Activated CD8-positive, alpha-beta memory T cell treated with anti-CD3 and anti-CD28 coated beads for 1 hour (primary cell): ENCODE measurements at places on chromosomes 11 and 22.

- DNase-seq, result no peak
These were observed 2.0 kb downstream of the ACO2 start for GRCh38 chr22:41470886-41471285.

DNA sequence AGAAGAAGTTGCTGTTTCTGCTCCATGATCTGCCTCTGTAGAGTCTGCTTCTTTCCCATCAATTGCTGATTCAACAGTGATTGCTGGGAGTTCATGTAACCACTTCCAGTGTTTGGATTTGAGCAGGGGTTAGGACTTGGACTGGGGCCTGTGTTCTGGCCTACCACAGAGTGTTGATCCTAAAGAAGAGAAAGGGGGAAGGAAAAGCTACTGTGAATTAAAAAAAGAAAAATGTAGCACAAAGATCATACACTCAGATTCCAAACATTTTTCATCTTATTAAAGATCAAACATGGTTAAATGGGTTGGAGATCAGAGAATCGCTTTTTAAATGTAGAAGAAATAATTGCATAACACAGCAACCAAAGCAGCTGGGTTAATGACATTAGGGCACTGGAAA lies 67.6 kb upstream of the MTMR2 start:
- no peak for DNase-seq

DNA sequence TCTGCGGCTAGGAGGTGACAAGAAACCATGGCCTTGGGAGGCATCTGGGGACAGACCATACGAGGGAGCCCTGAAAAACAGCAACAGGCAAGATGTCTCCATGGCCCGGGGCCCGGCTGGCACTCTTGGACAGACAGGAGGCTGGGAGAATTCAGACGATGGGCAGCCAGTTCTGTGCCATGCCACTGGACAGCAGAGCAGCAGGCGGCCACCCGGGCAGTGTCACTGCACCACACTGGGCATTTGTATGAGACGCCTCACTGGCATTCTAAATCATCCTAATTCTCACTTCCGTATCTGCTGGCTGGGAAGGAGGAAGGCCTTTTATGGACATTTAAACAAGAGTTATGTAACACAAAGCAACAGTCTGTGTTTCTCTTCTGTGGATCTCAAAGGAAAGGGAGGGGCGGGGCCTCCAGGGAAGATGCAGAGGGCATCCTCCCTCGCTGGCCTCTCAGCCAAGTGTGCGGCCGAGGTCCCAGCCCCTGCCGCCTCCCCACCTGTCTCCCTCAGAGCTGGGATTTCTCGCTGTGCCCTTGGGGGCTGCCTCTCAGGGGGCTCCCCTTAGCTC lies 350.3 kb downstream of the SHANK2 start:
- DNase-seq, result no peak

DNA sequence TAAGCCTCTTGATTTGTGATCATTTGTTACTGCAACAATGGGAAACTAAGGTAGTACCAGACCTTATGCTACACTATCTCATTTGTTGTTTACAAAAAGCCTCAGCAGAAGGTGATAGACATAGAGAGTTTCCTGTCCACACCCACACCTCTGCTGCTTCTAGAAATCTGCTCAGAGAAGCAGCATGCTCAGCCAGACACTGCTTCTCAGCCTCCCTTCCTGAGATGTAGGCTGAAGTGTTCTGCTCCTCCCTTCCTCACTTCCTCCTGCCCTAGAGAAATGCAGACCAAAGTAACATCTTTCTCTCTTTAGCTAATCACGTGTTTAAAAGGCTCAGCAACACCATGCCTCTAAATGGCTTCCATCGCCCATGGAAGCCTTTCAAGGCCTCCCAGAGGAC lies 88.4 kb downstream of the SLC1A2 start:
- DNase-seq, result no peak

GRCh38 chr11:12537778-12538401 lies 136.3 kb upstream of the TEAD1 start:
- no peak for DNase-seq

GRCh38 chr11:86126862-86127261 lies 58.0 kb upstream of the PICALM start:
- DNase-seq, result no peak

- no peak for DNase-seq
These were observed 21.6 kb downstream of the AAMDC start for GRCh38 chr11:77842441-77843121.

GRCh38 chr11:134349802-134350355 lies 18.1 kb downstream of the GLB1L2 start:
- no peak for DNase-seq

DNA sequence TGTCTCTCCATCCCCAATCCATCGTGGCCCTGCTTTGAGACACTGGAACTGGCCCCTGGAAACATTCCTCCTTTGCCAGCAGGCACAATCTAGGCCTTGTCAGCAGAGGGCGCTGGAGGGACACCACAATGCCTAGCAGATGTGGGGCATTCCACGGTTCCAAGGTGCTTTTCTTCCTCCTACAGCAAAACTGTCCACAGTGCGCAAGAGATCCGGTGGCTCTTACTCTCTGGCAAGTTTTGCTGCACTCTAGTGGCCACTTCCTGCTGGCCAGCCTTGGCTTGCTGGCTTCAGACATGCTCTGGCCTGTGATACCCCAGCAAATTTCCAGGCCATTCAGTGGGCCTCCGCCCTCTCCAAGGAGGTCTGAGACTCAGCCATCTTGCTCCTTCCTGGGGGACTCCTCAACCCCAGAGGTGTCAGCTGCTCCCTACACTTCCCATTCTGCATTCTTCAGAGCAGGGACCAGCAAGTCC lies 17.1 kb upstream of the RBM4B start:
- DNase-seq, result peak; percentile 70

- no peak for DNase-seq
These were observed 14.8 kb downstream of the COMMD9 start for GRCh38 chr11:36274414-36274813.

- no peak for DNase-seq
These were observed 7.6 kb downstream of the ST3GAL4 start for GRCh38 chr11:126362879-126363655.

- DNase-seq, result no peak
These were observed 631 bp downstream of the PHF21A start for GRCh38 chr11:46120346-46121300.

- no peak for DNase-seq
These were observed 96.5 kb downstream of the SHANK2 start for GRCh38 chr11:71155846-71156245.

GRCh38 chr11:65530157-65530496 lies 5.2 kb downstream of the SCYL1 start:
- no peak for DNase-seq

GRCh38 chr11:1373536-1374214 lies 16.1 kb upstream of the BRSK2 start:
- no peak for DNase-seq

DNA sequence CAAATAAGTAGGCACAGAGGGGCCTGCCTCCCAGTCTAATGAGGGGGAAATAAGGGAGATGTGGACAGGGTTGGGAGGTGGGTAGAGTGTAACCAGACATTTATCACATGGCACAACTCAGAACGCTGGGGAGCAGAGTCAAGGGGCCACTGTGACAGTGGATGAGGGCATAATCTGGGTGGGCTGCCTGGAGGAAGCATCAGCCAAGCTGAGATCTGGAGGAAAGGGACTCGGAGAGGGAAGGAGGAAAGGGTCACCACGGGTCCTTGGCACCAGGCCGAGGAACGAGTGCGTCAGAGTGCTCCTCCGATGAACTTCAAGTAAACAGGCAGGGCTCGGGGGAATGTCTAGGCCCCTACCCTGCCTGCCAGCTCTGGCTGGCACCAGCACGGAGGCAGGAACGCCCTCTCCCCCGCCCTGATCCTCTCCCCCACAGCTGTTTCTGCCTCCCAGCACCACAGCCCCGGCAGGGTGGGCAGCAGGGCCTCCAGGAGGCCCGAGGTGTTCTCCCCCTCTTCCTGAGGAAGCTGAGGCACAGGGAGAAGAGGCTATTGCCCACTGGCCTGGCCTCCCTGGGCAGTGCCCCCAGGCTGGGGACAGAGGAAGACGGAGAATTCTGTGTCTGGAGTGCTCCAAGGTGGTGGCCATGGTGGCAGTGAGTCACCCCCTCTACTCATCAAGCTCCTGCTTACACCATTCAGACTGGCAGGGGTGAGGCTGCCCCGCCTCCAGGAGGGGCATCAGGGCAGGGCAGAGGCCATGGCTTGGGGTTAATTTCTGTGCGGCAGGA lies 4.2 kb downstream of the ALDH3B1 start:
- DNase-seq, result no peak

- DNase-seq, result no peak
These were observed 61.1 kb downstream of the ARHGAP42 start for GRCh38 chr11:100748153-100748552.

GRCh38 chr11:72114570-72114969 lies 2.1 kb upstream of the ANAPC15 start:
- no peak for DNase-seq

- DNase-seq, result no peak
These were observed 11.2 kb downstream of the MPST start for GRCh38 chr22:37030560-37031281.

DNA sequence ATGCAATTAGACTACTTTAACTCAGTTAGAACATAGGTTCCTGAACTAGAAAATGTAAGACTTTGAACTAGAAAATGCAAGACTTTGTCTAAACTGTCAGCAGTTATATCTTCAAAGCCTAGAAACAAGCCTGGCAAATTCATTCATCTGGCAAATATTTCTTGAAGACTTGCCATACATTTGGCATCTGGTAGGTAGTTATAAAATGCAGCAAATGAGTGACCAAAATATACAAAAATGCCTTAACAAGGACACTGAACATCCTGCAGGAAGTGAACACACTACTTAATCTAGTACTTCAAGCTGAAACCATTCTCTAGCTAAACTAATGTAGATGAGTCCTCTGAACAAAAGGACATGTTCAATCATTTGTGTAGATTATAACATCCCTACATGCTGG lies 84.7 kb upstream of the SCUBE2 start:
- DNase-seq, result no peak

DNA sequence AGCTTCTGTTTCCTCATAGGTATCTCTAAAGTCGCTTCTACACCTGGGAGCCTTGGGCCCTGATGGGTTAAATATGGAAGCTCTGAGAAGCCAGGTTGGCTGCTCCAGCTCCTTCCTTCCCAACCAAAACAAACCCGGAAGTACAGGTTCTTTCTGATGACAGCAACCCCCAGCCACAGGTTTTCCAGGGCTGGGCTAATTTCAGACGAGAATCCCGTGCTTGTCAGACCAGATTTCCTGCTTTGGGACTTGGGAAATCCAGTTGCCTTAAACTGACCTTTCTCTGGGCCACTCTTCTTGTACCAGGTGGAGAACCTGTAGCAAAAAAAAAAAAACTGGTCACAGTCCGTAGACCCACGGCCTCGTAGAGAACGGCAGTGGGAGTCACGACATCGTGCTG lies 51.9 kb downstream of the RBX1 start:
- no peak for DNase-seq

DNA sequence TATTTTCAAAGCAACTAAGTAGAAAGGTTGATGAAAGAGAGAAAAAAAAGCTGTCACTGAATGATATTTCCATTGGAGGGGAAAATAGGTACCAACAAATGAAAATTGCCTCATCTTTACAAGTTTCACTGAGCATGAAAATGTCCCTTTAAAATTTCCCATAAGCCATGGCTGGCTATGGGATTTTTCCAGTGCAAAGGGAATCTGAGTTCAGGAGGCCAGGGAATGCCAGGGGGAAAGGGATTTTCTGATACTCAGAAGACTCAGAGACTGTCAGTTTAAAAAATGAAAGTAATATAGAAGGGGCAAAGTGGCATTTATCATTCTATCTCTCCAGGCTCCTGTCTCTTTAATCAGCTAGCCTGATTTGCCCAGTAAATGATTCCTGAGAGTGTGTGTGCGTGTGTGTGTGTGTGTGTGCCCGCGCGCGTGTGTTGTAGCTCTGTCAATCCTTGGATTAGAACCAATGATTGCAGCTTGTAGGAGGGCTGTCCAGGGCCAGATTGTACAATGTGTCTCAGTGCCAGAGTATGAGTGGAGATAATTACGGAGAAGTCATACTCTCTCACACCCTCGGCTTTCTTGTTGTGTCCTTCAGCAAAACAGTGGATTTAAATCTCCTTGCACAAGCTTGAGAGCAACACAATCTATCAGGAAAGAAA lies at the start of gene NTM:
Gene NTM (plus strand): TSS at position 526 of the 662 bp plus-strand sequence.
- DNase-seq, result no peak

- no peak for DNase-seq
These were observed 32.5 kb upstream of the PANX2 start for GRCh38 chr22:50138041-50138440.

GRCh38 chr11:102062106-102062505 lies 14.9 kb downstream of the CFAP300 start:
- no peak for DNase-seq

GRCh38 chr11:73047773-73048371 lies 94.2 kb downstream of the FCHSD2 start:
- no peak for DNase-seq

DNA sequence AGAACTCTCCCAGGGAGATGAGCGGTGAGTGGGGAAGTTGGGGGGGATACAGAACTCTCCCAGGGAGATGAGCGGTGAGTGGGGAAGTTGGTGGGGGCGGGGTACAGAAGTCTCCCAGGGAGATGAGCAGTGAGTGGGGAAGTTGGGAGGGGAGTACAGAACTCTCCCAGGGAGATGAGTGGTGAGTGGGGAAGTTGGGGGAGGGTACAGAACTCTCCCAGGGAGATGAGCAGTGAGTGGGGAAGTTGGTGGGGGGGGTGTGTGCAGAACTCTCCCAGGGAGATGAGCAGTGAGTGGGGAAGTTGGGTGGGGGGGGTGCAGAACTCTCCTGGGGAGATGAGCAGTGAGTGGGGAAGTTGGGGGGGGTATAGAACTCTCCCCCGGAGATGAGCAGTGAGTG lies 186.5 kb downstream of the SHANK2 start:
- no peak for DNase-seq

DNA sequence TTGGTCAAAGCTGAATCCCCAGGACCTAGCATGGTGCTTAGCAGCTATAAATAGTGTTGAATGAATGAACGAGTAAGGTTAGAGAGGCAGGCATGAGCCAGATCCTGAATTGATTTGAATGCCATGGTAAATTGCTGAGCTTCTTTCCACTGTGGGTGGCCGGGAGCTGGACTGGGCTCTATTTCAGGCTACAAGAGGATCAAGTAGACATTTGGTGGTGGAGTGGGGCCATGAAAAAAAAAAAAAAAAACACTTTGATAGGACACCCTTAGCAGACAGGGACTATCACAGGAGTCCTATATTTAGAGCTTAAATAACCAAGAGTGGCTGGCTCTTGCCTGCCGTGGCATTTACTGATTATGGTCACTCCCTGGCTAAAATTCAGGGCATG lies 77.6 kb downstream of the MIAT start:
- DNase-seq, result no peak

DNA sequence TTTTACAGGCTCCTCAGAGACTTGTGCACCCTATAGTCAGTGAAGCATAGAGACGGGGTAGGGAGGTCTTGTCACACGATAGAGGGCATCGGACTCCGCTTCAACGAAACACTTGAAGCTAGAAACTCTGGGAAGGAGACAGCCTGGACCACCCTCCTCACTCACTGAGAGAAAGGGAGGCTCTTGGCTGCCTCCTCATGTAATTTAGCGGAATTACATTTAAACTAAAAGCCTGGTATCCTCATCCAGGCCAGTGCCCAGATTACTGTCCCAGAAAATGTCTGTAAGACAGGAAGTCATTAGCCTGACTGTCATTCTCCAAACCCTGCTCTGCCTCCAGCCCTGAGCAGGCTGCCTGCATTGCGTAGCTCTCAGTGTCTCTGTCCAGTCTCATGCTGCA lies 36.0 kb downstream of the TTLL1 start:
- DNase-seq, result no peak

GRCh38 chr22:46564084-46564714 lies 26.8 kb upstream of the CELSR1 start:
- DNase-seq, result no peak

GRCh38 chr11:34363363-34364084 lies 5.7 kb upstream of the ABTB2 start:
- DNase-seq, result no peak

GRCh38 chr11:45968901-45969300 lies 46.4 kb downstream of the LARGE2 start:
- no peak for DNase-seq
